ENCODE measurements at places on chromosomes 2 and 18.

- no peak for DNase-seq
Measured at GRCh38 chr2:121134728-121135127, 150.3 kb downstream of the TFCP2L1 start.

DNA sequence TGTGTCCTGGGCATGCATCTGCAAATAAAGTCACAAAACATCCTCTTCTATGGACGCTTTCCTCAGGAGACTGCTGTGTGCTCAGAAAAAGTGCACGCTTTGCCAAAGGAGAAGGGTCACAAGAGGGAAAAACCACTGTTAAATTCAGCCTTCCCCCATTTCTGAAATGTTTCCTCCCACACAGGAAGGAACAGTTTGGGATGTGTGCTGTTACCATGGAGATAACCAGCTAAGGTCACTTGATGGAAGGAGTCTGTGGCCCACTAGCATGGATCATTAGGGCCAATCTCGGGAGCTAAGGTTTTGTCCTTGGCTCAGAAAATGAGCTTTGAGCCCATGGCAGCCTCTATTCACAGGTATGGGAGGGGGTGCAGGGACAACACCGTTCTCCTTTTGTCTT, 5.6 kb downstream of the KCNE4 start:
- DNase-seq: no peak

- no peak for DNase-seq
Measured at GRCh38 chr18:46764586-46764985, 7.7 kb upstream of the ST8SIA5 start.

- DNase-seq: no peak
Measured at GRCh38 chr2:59301466-59302402, 1060.6 kb upstream of the FANCL start.

- no peak for DNase-seq
Measured at GRCh38 chr2:16763493-16763899, 97.9 kb upstream of the CYRIA start.

GRCh38 chr18:6876641-6877041, 147.1 kb downstream of the ARHGAP28 start:
- DNase-seq: no peak

- no peak for DNase-seq
Measured at GRCh38 chr2:120707816-120708215, 27.9 kb upstream of the GLI2 start.

GRCh38 chr2:239275847-239276831, 124.7 kb downstream of the HDAC4 start:
- DNase-seq: no peak

GRCh38 chr2:11357428-11357972, 13.1 kb upstream of the ROCK2 start:
- peak; percentile 50 for DNase-seq

- DNase-seq: no peak
Measured at GRCh38 chr2:1373830-1374229, 39.4 kb upstream of the TPO start.

- no peak for DNase-seq
Measured at GRCh38 chr2:139162456-139162855, 382.3 kb upstream of the NXPH2 start.

GRCh38 chr2:127193164-127193966, 26.7 kb downstream of the CYP27C1 start:
- peak; percentile 26 for DNase-seq

DNA sequence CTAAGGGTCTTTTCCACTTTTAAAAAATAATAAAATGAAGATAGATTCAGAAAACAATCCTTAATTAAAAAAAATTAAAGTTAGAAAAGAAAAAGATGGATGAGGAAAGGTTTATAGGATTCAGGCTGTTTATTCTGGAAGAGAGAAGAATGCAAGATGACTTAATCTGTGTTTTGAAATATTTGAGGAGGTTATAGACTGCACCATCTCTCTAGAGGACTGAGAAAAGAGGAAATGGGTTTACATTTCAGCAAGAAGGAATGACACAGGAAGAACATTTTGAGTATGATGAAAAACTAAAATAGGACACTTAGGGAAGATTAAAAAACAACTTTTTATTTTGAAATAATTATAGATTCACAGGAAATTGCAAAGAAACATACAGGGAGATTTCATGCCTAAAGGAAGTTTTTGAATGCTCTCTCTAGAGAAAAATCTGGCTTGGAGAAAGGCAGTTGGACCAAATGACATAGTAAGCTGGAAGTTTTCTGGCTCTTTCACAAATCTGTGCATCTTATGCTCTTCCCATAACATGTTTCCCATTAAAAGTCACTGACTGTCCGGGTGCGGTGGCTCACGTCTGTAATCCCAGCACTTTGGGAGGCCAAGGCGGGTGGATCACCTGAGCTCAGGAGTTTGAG, 75.0 kb downstream of the CERS6 start:
- DNase-seq: no peak

GRCh38 chr18:3121259-3121658, 98.5 kb downstream of the MYOM1 start:
- no peak for DNase-seq

DNA sequence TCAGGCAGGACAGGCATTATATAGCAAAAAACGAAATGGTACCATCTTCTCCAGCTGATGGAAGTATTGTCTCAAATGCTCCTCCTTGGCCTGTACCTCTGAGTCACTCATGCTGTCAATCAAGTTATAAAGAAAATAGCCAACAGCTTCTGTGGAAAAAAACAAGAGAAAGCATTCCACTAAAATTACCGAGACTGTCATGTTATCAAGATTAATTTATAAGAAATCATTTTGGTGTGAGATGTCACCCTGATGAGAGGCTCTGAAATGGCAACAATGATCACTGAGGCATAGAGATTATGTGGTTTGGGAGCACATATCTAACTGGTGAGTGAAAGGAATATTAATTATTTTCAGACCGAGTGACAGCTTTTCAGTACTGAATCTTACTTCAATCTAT, 47.4 kb downstream of the LRPPRC start:
- DNase-seq: no peak

DNA sequence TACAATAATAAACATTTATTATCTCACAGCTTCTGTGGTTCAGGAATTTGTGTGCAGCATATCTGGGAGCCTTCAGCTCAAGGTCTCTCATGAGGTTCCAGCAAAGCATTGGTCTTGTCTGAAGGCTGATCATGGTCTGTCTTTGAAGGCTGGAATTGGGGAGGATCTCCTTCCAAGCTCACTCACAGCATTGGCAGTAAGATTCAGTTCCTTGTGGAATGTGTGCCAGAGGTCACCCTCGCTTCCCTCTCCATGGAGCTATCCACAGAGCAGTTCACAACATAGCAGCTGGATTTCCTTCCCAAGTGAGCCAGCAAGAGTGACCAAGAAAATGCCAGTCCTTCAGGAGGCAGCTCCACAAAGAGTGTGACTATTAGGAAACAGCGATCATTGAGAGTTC, 202.2 kb upstream of the ST6GAL2 start:
- no peak for DNase-seq

- no peak for DNase-seq
Measured at GRCh38 chr2:203344667-203345066, 16.5 kb downstream of the ABI2 start.

GRCh38 chr2:26613241-26614215, 27.6 kb downstream of the CIB4 start:
- DNase-seq: no peak

GRCh38 chr2:53527056-53527455, 240.5 kb upstream of the CHAC2 start:
- DNase-seq: no peak

DNA sequence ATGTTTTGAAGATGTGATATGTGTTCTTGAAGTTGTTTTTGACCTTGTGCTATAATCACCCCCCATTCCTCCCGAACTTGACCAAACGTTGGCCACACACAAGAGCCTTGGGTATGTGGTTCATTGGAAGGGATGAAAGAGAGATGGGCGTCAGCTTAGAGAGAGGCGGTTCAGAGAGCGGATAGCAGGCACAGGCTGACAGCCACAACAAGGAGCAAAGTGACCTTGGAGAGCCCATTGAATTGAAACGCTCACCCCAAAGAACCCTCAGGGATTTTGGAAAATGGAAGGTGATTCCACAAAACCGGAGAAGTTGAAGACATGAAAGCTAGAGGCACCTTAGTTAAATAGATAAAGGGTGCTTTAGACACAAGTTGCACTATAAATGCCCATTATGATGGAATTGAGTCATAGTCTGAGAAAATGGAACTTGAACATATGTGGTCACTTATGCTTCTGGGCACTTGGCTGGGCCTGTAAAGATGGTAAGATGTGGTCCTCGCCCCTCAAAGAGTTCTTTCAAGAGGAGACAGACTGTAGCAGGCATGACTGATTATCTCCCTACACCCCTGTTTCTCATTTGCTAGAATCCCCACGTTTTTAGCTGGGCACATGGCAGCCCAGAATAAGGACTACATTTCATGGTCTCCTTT, 188.5 kb upstream of the HAAO start:
- no peak for DNase-seq

- DNase-seq: no peak
Measured at GRCh38 chr2:190812506-190813294, 67.9 kb upstream of the GLS start.

DNA sequence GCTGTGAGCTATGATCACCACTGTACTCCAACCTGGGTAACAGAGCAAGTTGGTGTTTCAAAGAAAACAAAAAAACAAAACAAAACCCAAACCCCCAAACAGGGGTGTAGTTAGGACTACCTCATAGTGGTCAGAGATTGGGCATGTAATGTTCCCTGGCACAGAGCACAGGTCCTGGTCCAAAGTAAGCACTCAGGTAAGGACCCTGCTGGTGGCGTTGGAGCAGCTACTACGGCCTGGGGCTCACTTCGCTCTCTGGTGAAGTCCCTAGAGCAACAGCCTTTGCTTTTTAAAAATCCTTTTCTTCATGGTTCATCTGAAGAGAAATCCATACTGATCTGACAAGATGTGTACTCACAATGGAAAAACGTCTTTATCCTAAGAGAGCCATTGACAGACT, 130.4 kb downstream of the ZNF236 start:
- no peak for DNase-seq

DNA sequence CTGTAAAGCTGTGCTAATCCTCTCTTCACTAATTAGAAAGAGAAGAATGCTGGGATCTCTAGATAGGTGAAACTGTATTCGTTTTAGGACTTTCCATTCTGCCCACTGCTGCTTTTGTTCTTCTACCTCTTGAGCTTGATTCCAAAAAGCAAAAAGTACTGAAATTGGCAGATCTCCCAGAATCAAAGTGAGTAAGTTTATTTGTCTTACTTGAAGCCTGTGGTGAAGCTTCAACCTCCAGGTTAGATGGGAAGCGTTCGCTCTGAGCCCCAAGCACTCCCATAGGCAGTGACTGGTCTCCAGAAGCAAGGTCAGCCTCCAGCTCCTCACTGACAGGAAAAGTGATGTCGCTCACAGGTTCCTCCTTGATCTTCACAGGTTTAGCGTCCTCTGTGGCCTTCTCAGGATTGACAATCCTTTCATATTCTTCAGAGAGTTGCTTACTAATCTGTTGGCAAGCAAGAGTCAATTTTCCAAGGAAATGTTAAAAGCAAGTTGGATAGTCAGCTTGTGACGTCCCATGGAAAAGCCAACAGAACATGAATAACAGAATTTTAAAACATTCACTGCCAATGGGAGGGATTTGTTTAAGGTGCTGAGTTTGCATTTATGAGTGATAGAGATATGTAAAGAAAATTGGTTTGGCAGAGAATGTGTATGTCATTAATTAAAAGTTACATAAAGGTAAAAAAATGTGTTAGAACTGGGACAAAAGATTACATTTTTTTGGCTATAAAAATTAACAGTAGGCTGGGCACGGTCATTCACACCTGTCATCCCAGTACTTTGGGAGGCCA, 8.1 kb downstream of the SUPT7L start:
- DNase-seq: no peak

GRCh38 chr2:15809404-15809803, 130.9 kb upstream of the MYCN start:
- DNase-seq: no peak

- no peak for DNase-seq
Measured at GRCh38 chr18:3912705-3913104, 462.7 kb downstream of the TGIF1 start.

- no peak for DNase-seq
Measured at GRCh38 chr2:98009887-98010760, 14.4 kb upstream of the TMEM131 start.

DNA sequence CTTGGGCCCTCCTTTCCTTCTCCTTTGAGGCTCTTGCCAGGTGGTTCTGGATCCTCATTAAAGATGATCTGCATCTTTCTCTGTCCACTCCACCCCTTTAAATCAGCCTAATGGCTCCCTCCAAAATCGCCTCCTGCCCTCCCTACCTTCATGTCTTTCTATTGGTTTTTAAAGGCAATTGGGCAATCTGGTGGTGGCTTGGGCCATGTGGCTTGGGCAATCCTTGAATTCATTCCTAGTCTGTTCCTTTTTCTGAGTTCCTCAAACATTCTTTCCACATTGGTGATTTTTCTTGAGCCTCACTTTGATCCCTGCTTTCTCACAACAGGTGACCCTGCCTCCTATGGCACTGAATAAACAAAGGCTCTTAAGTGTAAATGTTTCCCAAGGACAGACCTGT, 266.2 kb upstream of the REV1 start:
- no peak for DNase-seq

DNA sequence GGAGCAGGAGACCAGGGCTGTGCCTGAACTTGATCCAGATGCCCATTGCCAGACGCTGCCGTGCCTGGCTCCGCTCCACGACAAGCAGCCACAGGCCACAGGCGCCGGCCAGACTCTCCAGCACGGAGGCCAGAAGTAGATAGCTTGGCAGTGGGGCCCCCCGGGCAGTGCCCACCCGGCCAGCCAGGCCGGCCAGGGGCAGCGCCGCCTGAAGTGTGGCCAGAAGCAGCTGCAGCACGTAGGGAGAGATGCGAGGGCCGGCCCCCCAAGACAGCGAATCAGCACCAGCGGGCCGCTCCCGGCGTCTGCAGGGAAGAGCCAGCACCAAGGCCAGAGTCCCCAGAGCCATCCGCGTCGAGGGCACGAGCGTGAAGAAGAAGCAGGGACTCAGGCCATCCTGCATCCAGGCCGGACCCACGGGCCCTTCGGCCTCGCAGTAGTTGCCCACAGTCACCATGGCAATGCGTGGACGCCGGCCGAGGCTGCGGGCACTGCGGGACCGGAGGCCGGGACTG, 484 bp downstream of the ABCB6 start:
- no peak for DNase-seq

GRCh38 chr2:38454081-38454480, 77.0 kb upstream of the ATL2 start:
- DNase-seq: no peak

DNA sequence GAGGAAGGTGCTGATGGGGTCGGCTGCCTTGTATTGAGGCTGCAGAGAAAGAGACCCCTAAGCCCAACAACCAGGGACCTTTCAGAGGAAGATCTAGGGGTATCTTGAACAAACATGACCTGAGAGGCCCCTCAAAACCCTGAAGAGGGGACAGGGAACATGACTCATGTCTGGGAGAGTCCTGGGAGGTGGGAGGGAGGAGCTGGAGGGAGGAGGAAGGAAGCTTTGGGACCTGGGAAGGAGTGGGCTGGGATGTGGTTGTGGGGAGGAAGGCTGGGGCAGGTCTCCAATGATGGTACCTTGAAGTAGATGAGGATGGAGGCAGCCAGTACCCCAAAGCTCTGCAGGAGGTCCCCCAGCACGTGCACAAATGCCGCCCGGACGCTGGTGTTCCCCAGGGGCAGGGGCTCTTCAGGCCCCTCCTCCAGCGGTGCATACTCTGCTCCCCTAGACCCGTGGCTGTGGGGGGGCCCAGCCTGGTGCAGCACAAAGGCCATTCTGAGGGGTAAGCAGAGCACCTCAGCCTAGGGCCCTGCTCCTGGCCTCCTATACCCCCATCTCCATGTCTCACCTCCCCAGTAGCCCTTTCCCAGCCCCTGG, 5.9 kb downstream of the SLC30A3 start:
- DNase-seq: no peak

Measured in activated CD8-positive, alpha-beta memory T cell treated with anti-CD3 and anti-CD28 coated beads for 24 hours (primary cell).